ENCODE measurements at places on chromosomes 12 and 14. TPM values are rescaled to one million over a fixed set of nuclear protein-coding genes. Genes with fewer than 3 reads are reported as not detected.

Gene KRT6A
- total RNA-seq, result 333 TPM

Gene ADGRD1
- 7.3 TPM for total RNA-seq

Gene MYH6
- 0.30 TPM for total RNA-seq

Gene KRT5
- total RNA-seq, result 1,515 TPM

Gene CAMKK2
- total RNA-seq, result 18.1 TPM

Measured in skin of body (tissue), 3 donors.